CD4-positive, alpha-beta T cell treated with Interferon alpha-2 for 1 hour (primary cell): ENCODE measurements at places on chromosomes 3 and 15.

- no peak for DNase-seq
Measured at GRCh38 chr15:57647071-57647790, 55.5 kb downstream of the MYZAP start.

- DNase-seq = no peak
Measured at GRCh38 chr15:93645594-93645993, 556.6 kb upstream of the RGMA start.

DNA sequence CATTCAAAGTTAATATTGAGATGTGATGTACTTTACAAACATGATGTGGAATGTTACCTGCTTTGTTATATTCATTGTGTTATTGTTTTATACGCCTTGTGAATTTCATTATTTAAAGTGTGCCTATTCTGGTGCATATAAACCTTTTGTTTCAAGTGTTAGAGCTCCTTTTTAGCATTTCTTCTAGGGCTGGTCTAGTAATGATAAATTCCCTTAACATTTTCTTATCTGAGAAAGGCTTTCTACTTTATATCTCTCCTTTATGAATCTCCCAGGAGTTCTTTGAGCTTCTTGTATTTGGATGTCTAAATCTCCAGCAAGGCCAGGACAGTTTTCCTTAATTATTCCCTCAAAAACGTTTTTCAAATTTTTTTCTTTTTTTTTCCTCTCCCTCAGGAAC, 1005.6 kb downstream of the IGSF11 start:
- DNase-seq = no peak

- DNase-seq = no peak
Measured at GRCh38 chr3:9133656-9134055, 115.8 kb downstream of the SRGAP3 start.

GRCh38 chr3:170098753-170099152, 61.0 kb downstream of the GPR160 start:
- no peak for DNase-seq

DNA sequence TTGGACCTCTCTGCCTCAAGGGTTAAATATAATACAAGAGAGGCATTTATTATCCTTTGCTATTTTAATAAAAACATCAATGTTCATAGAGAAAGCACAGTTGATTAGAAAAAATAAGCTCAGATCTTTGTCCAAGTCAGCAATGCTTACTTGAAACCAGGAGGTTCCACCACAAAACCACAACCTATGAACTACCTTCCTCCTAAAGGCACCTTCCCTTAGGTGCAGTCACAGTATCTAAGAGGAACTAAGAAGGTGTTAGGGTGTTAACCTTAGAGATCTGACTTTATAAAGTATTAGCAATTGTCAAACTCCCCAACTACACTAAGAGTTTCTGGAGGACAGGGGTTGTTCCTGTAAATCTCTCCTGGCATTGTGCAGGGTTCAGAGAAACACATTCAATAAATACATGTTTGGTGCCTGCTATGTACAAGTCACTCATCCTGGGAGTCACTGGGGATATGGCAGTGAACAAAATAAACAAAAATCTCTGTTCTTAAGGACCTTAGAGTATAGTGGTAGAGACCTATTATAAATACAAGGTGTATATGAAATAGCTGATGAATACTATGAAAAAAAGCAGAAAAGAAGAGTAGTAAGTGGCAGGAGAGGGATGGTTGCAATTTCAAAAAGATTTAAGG, 208.6 kb downstream of the NFKBIZ start:
- DNase-seq = peak; percentile 75

- DNase-seq = no peak
Measured at GRCh38 chr3:157767607-157768006, 264.4 kb upstream of the VEPH1 start.

GRCh38 chr15:68982976-68983563, 31.4 kb upstream of the NOX5 start:
- DNase-seq = no peak

- DNase-seq = no peak
Measured at GRCh38 chr3:52829482-52829881, 990 bp downstream of the ITIH4 start.

GRCh38 chr3:72549761-72550581, 298.3 kb downstream of the SHQ1 start:
- no peak for DNase-seq

DNA sequence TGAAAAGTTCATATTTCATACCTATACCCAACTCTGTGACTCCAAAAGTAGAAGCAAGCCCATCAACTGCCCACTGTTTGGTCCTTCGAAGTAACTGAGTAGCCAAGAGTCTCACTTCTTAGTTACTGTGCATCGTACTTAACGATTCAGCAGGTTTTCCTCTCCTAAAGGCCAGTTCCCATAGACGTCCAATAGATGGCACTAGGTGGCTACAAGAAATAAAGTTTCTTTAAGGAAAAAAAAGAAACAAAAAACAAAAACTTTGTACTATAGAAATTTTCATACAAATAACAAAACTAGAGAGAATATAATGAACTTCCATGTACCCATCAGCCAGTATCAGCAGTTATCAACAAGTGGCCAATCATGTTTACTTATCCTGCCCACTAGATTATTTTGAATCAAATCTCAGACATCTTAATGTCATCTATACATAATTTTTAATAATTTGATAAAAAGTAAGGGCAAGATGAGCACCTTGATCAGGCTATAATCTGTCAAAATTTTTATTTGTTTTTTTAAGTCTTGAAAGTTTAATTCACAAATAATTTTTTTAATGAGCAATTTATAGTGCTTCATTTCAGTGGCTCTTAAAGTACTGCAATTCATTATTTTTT, 63.8 kb upstream of the ACP3 start:
- DNase-seq = peak; percentile 3

GRCh38 chr3:15333099-15333955, 941 bp upstream of the SH3BP5 start:
- no peak for DNase-seq
